ENCODE measurements at places on chromosomes 7 and 10.

DNA sequence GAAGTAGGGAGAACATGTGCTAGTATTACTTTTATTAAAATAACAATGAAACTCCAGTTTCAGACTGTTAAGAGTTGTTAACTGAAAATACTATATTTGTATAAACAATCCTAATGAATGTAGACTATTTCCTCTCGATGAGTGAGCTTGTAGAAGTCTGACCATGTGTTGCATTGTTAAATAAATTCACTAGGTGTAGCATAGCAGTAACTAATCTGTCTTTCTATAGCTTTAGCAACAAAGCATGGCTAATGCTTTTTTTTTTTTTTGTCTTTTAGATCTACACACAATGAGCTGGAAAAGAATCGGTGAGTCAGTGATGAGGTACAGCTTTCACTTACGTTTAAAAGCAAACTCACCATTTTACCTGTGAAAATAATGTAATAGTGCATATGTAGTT is 37.1 kb downstream of the MXI1 start:
- no peak for DNase-seq

DNA sequence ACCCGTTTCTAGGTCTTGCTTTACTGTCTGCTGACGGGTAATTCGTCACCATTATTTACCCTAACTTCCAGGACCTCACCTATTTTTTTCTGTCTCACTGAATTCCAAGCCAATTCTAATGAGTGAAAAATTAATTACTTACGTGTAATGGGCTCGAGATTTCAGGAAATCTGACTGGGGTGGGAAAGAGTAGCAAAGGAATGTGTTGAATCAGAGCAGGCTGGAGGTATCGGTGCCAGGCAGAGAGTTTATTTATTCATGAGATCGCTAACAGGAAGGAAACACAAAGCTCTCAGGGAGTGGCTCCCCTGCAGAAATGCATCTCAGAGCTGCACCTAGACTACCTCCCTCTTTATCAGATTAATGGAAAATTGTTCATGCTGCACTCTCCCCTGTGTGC is 4.0 kb upstream of the DIP2C start:
- DNase-seq = peak; percentile 22

DNA sequence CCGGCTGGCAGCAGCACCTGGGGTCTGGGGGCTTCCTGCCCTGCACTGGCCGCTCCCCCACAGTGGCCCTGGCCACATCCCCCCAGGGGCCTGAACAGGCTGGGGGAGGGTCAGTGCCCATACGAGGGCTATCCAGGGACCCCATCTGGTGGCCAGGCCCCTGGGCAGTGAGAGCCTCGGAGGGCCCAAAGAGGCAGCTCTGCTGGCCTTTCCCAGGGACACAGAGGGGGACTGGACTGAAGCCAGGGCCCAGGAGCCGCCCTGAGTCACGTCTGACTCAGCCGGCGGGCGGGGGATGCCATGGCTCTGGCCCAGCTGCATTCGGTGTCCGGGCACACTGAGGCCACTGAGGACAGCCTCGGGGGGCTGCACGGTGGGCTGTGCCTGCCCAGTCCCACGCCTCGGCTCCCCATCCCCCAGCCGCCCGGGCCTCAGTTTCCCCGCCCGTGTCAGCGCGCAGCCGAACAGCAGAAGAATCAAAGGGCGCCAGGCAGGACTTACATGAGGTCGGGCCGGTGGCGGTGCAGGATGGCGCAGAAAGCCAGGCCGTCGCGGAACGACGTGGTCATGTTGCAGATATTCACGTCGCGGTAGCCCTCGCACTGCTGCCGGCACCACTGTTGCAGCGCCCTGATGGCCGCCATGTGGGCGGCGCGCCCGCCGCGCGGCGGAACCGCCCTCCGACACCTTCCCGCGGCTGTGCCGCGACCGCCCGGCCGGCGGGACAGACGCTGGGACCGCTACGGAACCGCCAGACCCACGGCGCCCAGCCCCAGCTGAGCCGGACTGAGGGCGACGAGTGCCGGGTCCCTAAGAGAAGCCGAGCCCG is at the start of gene MICALL2:
MICALL2 (minus strand) TSS at position 788 of the 829 bp plus-strand sequence; CDS start at position 644, 144 bp downstream.
- peak; percentile 95 for DNase-seq

- DNase-seq = no peak
Observed at GRCh38 chr10:24916365-24916764, 36.0 kb downstream of the PRTFDC1 start.

Measured in adipocyte (in vitro differentiated cells).